SK-N-SH (cell line): ENCODE measurements at places on chromosomes 1 and 21. TPM values are rescaled to one million over a fixed set of nuclear protein-coding genes. Genes with fewer than 3 reads are reported as not detected.

The FMN2 gene
- polyA plus RNA-seq = 7.2 and 13.1 TPM in 2 replicates

- DNase-seq = no peak
Observed at GRCh38 chr1:64161357-64161941, 42.0 kb upstream of the UBE2U start.

GRCh38 chr1:214154596-214155292, 126.2 kb upstream of the SMYD2 start:
- DNase-seq = no peak

DNA sequence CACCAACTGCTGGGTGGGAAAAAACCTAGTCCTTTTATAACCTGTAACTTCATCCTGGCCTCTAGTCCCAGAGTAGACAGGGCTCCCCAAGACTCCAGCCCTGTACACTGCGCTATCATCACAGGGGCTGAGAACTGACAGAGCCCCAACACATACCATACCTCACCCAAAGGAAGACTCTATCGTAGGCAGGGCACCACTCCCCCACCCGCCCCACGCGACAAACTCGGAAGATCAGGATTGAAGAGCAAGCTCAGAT, 15.8 kb downstream of the INPP5B start:
- DNase-seq = no peak

- DNase-seq = no peak
Observed at GRCh38 chr1:184482136-184482535, 95.3 kb downstream of the C1orf21 start.

DNA sequence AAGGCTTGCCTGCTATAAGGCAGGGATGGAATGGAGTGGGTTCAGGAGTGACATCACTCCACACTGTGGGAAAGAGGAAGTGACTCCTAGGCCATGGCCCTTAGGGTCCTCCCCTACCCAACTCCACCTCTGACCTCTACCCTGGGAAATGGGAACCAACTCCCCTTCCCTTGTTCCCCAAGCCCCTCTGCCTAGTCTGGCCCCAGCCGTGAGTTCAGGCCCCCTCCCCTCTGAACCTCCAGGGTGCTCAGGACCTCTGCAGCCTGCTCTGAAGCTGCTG, 3.8 kb upstream of the GUCA2A start:
- DNase-seq = no peak
